ENCODE measurements at places on chromosomes 13 and 19.

- no peak for DNase-seq
Measured at GRCh38 chr13:59681636-59682311, 482.0 kb downstream of the DIAPH3 start.

GRCh38 chr13:102856557-102856956 lies 10.7 kb downstream of the ERCC5 start:
- DNase-seq = no peak

DNA sequence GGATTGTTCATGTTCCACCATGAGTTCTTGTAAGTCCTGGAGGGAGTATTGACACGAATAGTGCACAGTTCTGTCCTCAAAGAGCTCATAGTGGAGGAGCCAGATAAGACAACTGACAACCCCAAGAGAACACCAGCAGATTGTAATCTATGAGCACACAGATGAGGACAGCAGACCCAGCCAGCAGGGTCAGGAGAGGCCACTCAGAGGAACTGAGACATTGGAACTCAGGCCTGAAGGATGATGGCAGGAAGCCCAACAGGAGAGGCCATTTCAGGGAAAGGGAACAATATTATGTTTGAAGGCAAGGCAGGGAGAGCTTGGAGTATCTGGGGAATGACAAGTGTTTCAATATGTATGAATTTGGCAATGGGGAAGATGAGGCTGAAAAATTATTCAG lies 63.7 kb upstream of the IPO5 start:
- DNase-seq = no peak

- DNase-seq = no peak
Measured at GRCh38 chr19:55447421-55448174, 4.5 kb upstream of the SHISA7 start.

DNA sequence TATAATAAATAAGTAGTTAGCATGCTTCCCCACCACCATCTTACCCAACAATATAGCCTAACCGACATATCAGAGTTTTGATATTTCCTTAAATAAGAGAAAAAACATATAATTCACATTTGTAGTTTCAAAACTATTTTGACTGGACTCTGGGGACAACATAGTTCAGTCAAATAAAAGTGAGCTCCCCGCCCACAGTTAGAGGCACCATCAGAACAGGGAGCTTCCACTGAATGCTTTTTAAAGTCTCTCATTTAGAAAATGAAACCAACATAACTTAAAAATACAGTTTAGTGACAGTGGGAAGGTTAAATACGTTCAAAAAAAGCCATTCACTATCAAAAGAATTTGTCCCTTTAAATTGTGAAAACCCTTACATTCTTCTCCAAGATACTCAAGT lies 92.8 kb downstream of the EPSTI1 start:
- DNase-seq = no peak

- peak; percentile 82 for DNase-seq
Measured at GRCh38 chr19:50147462-50148423, 15.3 kb downstream of the IZUMO2 start.

GRCh38 chr13:112003941-112004340 lies 63.0 kb upstream of the SOX1 start:
- no peak for DNase-seq

- no peak for DNase-seq
Measured at GRCh38 chr19:9507285-9507684, 8.9 kb upstream of the ZNF560 start.

DNA sequence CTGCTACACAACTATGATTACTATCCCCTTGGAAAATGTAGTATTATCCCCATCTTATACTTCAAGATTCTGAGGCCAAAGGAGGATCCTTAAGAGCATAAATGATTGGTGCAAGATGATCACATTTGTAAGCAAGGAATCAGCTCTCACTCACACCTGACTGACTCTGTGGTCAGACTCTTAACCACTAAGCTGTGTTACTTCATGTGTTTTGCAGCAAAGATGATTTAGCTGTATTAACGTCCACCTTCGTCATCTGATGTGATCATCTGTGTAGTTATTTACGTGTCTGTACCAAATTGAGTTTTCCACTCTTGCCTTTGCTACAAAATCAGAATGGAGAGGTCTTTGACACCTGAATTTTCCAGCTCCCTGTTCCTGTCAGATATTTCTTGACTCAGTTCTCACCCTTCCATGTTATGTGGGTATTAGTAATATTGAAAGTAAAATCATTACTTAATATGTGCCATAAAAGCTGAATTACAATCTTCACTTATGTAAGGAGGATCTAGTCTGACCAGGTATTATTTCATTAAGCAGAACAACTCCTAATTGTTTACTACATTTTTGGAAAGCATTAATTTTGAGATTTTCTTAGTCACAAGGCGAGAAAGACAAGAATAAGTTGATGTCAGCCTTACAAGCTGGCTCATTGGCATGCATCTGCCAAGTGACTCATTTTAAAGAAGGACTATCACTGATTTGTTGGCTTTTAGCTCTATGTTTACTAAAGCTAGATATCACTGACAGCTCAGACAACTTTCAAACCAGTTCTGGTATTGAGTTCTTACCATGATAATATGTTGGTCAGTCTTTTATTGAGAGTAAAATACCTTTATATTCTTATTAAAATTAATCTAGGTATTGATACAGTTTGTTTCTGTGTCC lies 1279.8 kb upstream of the PCDH9 start:
- no peak for DNase-seq

Data from activated T-cell treated with anti-CD3 and anti-CD28 coated beads, Interleukin-2, amount 50 U/mL, for 1 hour (primary cell).